ENCODE measurements at places on chromosomes 6 and 20. TPM values are rescaled to one million over a fixed set of nuclear protein-coding genes. Genes with fewer than 3 reads are reported as not detected.

Gene KIF25
- 0.17 TPM for total RNA-seq

Gene STX7
- total RNA-seq = 43.2 TPM

Gene OPRL1
- total RNA-seq = 0.92 TPM

Gene RAB44
- 1.2 TPM for total RNA-seq

Gene TRIM31
- total RNA-seq = not detected

Gene PPP1R3G
- 3.0 TPM for total RNA-seq

Gene LHFPL5
- total RNA-seq = not detected

Gene ISM1
- 7.1 TPM for total RNA-seq

Gene CASS4
- 8.1 TPM for total RNA-seq

Gene XKR7
- not detected for total RNA-seq

Gene EBF4
- total RNA-seq = 46.7 TPM

DNA sequence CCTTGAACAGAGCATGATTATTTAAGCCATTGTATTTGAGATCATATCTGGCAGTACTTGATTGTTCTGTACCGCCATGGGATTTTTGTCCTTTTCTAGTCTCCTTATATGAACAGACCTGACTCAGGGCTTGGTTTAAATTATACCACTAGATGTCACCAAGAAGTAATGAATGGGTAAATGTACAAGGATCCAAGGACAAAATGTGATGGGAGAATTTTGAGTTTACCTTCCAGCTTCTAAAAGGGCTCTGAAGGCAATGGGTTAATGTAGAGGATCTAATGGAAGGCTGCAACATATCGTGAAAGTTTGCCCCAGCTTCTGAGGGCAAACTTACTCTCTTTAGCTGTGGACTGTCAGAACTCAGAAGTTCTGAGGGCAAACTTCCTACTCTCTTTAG, 12.0 kb downstream of the RNF8 start:
- H3K4me3 ChIP-seq = no peak overlapping the region
- H3K27me3 ChIP-seq = no peaks in the 10 kb centered on the region
- H3K36me3 ChIP-seq = peaks cover 2% of the 10 kb centered on the region
- H3K27ac ChIP-seq = peak overlapping the region; percentile 41
- no peak for DNase-seq

DNA sequence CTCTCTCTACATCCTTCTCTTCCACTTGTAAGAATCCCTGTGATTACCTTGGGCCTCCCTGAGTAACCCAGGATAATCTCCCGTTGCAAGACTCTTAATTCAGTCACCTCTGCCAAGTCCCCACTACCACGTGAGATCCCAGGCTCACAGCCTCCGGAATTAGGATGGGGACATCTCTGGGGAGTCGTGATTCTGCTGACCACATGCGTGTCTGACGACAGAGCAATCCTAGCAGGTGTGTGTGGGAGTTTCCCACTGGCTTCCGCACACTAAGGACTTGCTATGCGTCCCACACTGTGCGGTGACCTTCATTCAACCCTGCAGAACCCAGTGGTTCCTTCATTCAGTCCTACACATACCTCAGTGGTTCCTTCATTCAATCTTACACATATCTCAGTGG, 11.9 kb downstream of the CDH4 start:
- no peaks in the 10 kb centered on the region for H3K4me1 ChIP-seq
- H3K4me3 ChIP-seq = no peak overlapping the region
- DNase-seq = no peak

DNA sequence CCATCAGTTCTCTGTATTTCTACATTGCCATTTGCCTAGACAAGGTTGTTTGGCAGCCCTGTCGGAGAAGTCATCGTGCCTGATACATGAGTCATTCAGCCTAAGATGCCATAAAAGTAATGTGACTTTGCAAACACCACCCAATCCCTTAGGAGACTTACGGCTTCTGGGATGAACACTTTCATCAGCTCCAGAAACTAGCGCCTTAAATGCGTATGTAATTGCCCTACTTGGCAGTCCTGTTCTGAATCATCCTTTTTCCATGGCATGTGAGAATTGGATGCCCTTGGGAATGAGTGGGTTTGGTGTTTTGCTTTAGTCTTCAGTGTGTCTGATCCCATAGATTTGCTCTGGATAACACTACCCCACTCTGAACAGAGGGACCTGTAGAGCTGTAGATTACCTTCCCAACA, 158.5 kb downstream of the SASH1 start:
- no peaks in the 10 kb centered on the region for H3K36me3 ChIP-seq
- DNase-seq = peak; percentile 92
- H3K4me3 ChIP-seq = no peak overlapping the region

DNA sequence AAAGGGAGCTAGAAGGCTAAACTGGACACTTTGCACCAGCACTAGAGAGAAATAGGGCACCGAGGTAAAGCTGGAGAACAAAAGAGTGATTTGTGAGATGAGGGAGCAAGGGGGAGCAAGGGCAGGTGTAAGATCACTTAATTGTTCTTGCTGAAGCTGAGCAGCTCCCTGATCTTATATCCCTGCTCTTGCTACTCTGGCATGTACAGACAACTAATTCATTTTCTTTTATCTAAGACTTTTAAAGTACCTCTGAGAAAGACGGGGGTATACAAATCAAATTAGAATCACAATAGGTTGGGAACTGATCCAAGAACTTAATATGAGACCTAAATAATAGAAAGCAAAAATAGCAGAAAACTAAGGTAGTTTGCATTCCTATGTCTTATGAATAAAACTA, 381.7 kb upstream of the POU3F2 start:
- H3K4me1 ChIP-seq = no peaks in the 10 kb centered on the region
- DNase-seq = no peak
- no peak overlapping the region for H3K4me3 ChIP-seq

- no peaks in the 10 kb centered on the region for H3K4me1 ChIP-seq
- no peaks in the 10 kb centered on the region for H3K27me3 ChIP-seq
- no peak overlapping the region for H3K4me3 ChIP-seq
- no peaks in the 10 kb centered on the region for H3K36me3 ChIP-seq
Measured at GRCh38 chr6:163200289-163200688, 214.2 kb upstream of the QKI start.

- no peak for DNase-seq
- H3K27ac ChIP-seq = peak overlapping the region; percentile 76
- H3K4me3 ChIP-seq = no peak overlapping the region
- H3K36me3 ChIP-seq = no peaks in the 10 kb centered on the region
Measured at GRCh38 chr6:157987788-157988699, 6.4 kb downstream of the SYNJ2 start.

GRCh38 chr6:82680192-82680591, 316.6 kb downstream of the TPBG start:
- H3K4me3 ChIP-seq = no peak overlapping the region
- no peak for DNase-seq
- H3K36me3 ChIP-seq = no peaks in the 10 kb centered on the region

- H3K27me3 ChIP-seq = no peaks in the 10 kb centered on the region
- H3K27ac ChIP-seq = no peak overlapping the region
- no peak overlapping the region for H3K4me3 ChIP-seq
- H3K36me3 ChIP-seq = no peaks in the 10 kb centered on the region
- H3K4me1 ChIP-seq = no peaks in the 10 kb centered on the region
Measured at GRCh38 chr20:11716239-11716944, 201.3 kb upstream of the BTBD3 start.

DNA sequence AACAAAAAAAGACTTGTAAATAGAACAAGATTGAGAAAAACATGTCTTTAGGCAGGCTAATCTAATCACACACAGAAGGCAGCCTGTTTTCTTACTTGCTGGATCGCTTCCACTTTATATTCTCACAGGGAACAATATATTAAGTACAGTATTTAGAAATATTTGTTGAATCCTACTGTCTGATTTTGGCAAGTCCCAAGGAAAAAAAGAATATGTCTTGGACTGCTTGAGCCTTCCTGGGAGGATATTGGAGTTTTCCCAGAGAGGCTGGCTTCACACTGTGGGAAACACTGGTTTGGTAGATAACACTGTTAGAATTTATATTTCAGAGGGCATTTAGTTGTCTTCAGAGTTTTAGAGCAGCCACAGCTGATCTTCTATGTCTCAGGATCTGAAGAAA, 229.7 kb downstream of the PRL start:
- H3K4me1 ChIP-seq = peaks cover 29% of the 10 kb centered on the region
- H3K27ac ChIP-seq = no peak overlapping the region
- peaks cover 5% of the 10 kb centered on the region for H3K36me3 ChIP-seq
- H3K4me3 ChIP-seq = no peak overlapping the region

- no peaks in the 10 kb centered on the region for H3K36me3 ChIP-seq
- H3K27me3 ChIP-seq = no peaks in the 10 kb centered on the region
- peak overlapping the region; percentile 92 for H3K27ac ChIP-seq
- no peak for DNase-seq
- peaks cover 100% of the 10 kb centered on the region for H3K4me1 ChIP-seq
Measured at GRCh38 chr6:35047265-35048011, 93.7 kb downstream of the TCP11 start.

DNA sequence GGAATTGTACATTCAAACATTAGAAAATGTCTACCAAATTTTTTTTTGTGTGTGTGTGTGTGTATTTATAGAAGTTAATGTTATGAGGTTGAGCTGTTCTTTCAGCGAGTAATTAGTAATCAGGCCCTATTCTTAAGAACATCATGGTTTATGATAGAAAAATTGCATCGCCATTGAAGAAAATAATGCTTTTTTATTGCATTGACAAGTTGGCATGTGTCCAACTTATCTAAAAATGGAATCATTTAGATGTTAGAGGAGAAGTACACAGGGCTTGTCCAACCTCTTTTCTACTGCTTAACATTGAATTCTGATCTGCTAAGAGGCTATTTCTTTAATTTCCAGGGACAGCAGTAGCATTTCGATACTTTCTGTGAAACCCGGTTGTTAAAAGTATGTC, 61.6 kb upstream of the ADGRG6 start:
- H3K36me3 ChIP-seq = no peaks in the 10 kb centered on the region
- no peak overlapping the region for H3K4me3 ChIP-seq
- no peaks in the 10 kb centered on the region for H3K4me1 ChIP-seq
- H3K27me3 ChIP-seq = no peaks in the 10 kb centered on the region
- H3K27ac ChIP-seq = no peak overlapping the region

DNA sequence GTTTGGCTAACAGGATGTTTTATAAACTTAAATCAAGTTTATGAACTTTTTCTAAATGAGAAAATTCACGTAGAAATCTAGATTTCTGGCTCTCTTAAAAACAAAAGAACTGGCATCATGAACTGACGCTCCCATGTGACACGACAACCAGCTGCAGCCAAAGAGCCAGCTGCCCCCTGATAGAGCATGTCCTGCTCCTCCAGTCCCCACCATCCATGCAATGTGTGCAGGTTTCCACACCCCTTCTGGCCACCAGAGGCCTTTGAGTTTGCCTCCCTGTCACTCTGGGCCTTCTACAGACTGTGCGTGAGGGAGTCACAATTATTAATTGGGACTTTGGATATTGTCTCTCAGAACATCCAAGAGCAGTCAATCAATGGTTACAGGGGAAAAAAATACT, 1.6 kb upstream of the GPLD1 start:
- no peaks in the 10 kb centered on the region for H3K27me3 ChIP-seq
- no peaks in the 10 kb centered on the region for H3K36me3 ChIP-seq
- H3K27ac ChIP-seq = no peak overlapping the region
- peaks cover 3% of the 10 kb centered on the region for H3K4me1 ChIP-seq

GRCh38 chr20:38325905-38326304, 20.4 kb upstream of the LBP start:
- H3K36me3 ChIP-seq = no peaks in the 10 kb centered on the region
- no peak overlapping the region for H3K4me3 ChIP-seq
- no peaks in the 10 kb centered on the region for H3K4me1 ChIP-seq
- no peak for DNase-seq

DNA sequence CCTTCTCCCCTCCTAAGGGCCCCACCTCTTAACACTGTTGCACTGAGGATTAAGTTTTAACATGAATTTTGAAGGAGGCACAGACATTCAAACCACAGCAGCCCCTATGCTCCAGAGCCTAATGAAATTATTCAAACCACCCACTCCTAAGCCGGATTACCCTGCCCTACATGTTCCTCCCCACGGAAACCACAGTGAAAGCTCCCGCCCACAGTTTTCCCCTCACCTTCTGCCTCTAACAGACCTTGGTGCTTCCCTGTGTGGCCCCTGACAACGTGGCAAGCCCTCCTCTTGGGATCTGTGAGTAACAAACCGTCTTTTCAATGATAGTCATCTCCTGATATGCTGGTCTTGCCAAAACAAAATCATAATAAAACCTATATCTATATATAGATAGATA, 74.8 kb downstream of the RIN2 start:
- H3K36me3 ChIP-seq = no peaks in the 10 kb centered on the region
- H3K27ac ChIP-seq = no peak overlapping the region
- no peak for DNase-seq
- no peak overlapping the region for H3K4me3 ChIP-seq
- peaks cover 31% of the 10 kb centered on the region for H3K4me1 ChIP-seq

DNA sequence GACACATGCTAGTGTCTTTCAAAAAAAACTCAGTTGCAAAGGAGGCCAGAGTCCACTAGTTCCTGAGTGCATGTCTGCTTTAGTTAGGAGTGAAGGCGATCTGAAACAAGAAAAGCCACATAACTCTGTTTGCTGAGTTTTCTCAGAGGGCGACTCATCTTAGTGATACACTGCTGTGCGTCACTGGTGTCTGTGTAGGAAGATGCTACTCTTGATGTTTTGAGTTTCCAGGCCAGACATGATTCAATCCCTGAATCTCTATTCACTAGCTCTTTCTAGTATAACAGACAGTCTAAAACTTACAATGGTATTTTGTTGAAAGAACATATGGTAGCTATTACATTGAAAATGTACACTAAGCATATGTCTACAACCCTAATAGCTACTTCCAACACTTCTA, 60.9 kb downstream of the GFRAL start:
- H3K4me1 ChIP-seq = no peaks in the 10 kb centered on the region
- no peaks in the 10 kb centered on the region for H3K27me3 ChIP-seq
- DNase-seq = no peak
- no peak overlapping the region for H3K27ac ChIP-seq

- H3K27ac ChIP-seq = no peak overlapping the region
- H3K36me3 ChIP-seq = no peaks in the 10 kb centered on the region
- H3K4me3 ChIP-seq = no peak overlapping the region
- no peaks in the 10 kb centered on the region for H3K27me3 ChIP-seq
Measured at GRCh38 chr6:169908403-169908933, 157.0 kb downstream of the ERMARD start.

GRCh38 chr6:121504227-121504626, 68.8 kb downstream of the GJA1 start:
- H3K27me3 ChIP-seq = no peaks in the 10 kb centered on the region
- no peak for DNase-seq
- no peak overlapping the region for H3K4me3 ChIP-seq
- H3K36me3 ChIP-seq = no peaks in the 10 kb centered on the region

DNA sequence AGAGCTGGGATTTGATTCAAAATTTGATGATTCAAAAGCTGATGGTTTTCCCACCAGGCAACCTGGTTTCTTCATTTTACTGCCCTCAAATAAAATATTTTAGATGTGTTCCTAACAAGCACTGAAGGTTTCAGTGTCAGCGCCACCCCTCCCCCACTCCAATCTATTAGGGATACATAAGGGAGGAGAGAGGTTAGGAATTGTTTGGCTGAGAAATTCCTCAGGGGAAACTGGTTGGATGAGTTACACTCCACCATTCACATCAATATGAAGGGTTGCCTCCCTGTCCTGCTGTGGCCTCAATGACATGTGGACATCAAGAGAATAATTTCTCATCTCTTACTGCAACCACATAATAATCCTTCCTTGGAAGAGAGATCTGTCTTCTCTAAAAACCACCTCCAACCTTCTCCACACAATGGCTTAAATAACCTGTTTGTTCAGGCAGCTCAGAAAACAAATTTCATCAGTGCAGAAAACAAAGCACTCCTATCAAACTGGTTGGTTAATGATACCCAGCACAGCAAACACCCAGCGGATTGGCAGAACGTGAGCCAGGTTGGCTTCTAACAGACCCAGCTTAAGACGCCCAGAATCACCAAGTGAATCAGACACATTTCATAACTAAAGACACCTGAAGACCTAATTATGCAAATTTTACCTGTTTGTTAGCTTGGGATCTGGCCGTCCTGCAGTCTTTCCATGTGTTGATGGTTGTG, 136.0 kb upstream of the SGK1 start:
- H3K4me1 ChIP-seq = no peaks in the 10 kb centered on the region
- no peaks in the 10 kb centered on the region for H3K27me3 ChIP-seq
- no peak overlapping the region for H3K4me3 ChIP-seq
- no peak overlapping the region for H3K27ac ChIP-seq
- DNase-seq = no peak
